ENCODE measurements at places on chromosomes 1 and 21.
A peak's percentile ranks its signal among the peaks of the same experiment; 100 is the strongest.

GRCh38 chr1:154478639-154479038 is 23.4 kb upstream of the TDRD10 start:
- H3K27ac ChIP-seq = no peak overlapping the region
- peaks cover 10% of the 10 kb centered on the region for H3K4me1 ChIP-seq
- no peaks in the 10 kb centered on the region for H3K27me3 ChIP-seq
- H3K4me3 ChIP-seq = no peak overlapping the region
- no peak for DNase-seq
- no peaks in the 10 kb centered on the region for H3K36me3 ChIP-seq

DNA sequence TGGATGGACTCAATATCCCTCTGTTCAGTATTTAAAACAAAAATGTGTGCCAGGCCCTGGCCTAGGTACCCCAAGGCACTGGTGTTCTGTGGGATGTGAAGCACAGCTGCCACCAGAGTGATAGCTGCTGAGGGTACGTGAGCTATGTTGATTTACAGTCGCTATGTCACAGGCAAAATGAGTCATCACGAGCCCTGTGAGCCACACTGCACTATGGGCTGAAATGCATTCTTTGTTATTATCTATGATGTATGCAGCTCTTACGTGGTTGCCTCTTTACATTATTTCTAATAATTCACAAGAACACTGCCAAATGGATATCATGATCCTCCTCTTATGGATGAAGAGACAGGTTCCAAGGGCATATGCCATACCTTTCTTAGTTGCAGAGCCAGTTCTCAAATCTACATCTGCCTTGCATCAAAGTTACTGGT is 2.1 kb downstream of the TEX38 start:
- peaks cover 10% of the 10 kb centered on the region for H3K36me3 ChIP-seq
- no peak overlapping the region for H3K27ac ChIP-seq
- peaks cover 24% of the 10 kb centered on the region for H3K4me1 ChIP-seq
- no peak for DNase-seq

DNA sequence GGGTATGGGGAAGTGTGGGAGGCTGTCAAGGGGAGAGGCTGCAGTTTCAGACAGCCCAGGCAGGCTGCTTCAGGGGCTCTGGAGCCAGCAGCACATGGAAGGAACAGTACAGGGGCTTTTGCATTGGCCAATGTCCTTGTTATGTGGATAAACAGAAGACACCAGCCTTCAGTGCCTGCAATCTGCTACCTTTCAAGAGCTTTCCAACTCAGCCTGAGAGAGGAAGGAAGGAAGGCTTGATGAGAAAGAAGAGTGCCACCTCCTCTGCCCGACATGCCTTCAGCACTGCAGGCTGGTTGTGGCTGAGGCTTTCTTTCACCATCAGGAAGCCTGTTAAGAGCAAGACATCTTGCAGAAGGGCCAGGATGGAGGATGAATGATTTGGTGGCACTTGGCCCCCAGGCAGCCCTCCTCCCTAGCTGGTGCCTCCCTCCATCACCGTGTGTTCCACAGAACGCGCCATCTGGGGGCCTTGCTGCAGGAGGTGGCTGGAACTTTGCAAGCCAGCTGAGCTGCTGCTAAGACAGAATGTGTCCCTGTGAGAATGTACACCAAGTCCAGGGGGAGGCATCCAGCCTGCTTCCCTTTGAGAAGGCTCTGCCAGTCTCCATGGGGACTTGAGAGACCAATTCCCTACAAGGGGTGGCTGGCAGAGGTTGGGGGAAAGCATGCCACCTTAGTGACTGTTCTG is 372.4 kb upstream of the PROX1 start:
- no peak overlapping the region for H3K27ac ChIP-seq
- peaks cover 9% of the 10 kb centered on the region for H3K27me3 ChIP-seq
- DNase-seq = no peak

DNA sequence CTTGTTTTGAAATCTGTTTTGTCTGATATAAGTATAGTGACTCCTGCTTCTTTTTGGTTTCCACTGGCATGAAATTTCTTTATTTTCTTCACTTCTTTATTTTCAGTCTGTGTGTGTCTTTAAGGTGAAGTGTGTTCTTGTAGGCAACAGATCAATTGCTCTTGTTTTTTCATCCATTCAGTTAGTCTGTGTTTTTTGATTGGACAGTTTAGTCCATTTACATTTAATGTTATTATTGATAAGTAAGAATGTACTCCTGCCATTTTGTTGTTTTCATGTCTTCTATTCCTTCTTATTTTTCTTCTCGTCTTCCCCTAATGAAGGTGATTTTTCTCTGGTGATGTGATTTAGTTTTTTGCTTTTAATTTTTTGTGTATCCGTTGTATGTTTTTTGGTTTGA is 487.7 kb upstream of the PBX1 start:
- no peaks in the 10 kb centered on the region for H3K4me1 ChIP-seq
- H3K4me3 ChIP-seq = no peak overlapping the region
- no peaks in the 10 kb centered on the region for H3K36me3 ChIP-seq

DNA sequence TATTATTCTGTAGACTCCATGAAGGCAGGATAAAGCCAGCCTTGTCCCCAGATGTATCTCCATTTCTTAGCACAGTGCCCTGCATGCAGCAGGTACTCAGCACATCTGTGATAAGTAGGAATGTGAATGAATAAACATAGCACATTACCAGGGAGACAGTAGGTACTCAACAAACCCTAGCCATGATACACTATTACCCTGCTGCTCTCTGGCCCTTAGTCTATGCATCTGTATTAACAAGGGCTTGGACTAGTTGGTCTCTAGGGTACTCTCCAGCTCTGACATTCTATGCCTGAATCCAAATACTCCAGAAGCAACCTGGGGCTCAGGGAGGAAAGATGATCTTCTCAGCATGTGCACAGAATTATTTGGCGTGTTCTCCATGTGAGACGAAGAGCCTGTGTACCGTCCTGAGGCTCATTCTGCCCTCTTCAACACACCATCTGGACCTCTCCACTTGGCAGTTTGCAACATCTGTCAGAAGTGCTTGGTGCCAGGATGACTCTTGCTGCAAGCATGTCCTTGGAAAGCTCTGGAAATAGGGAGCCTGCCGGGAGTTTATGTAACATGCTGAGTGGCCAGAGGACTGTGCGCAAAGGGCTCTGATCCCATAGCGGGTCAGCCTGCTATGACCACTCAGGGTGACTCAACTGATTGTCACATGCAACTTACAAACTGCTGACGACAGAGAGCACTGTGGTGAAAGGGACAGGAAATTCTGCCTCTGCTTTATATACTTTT is 228.2 kb upstream of the USP24 start:
- H3K4me3 ChIP-seq = no peak overlapping the region
- H3K27me3 ChIP-seq = peaks cover 44% of the 10 kb centered on the region
- no peak overlapping the region for H3K27ac ChIP-seq
- DNase-seq = no peak
- no peaks in the 10 kb centered on the region for H3K36me3 ChIP-seq

GRCh38 chr1:99282536-99282935 is 18.2 kb downstream of the PLPPR4 start:
- no peak for DNase-seq
- no peaks in the 10 kb centered on the region for H3K27me3 ChIP-seq
- no peaks in the 10 kb centered on the region for H3K36me3 ChIP-seq
- no peak overlapping the region for H3K27ac ChIP-seq
- H3K4me1 ChIP-seq = no peaks in the 10 kb centered on the region

DNA sequence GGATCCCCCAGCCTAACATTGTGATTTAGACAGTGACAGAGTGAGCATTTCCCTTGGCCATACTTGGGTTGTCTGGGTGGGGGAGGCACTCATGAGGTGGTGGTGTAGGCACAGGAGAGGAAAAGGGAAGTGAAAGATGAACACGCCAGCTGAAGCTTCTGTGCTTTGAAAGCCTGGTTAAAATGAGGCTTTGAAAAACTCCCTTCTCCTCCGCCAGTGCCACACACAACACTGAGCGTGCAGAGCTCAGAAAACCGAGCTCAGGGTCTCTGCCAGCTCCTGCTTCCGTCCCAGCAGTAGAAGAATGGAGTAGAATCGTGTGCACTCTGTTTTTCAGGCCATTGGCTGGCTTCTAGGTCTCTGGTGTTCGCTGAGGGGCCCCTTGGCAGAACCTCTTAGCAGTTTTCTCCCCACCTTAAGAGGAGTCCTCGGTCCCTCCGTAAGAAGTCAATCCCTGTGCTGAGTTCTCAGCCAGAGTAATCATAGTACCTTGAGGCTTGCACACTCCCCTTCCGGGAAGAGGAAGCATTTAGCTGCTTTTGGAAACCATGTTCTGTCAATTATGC is 12.9 kb downstream of the PLEKHM2 start:
- DNase-seq = no peak
- peaks cover 8% of the 10 kb centered on the region for H3K36me3 ChIP-seq
- peak overlapping the region; percentile 70 for H3K4me3 ChIP-seq

DNA sequence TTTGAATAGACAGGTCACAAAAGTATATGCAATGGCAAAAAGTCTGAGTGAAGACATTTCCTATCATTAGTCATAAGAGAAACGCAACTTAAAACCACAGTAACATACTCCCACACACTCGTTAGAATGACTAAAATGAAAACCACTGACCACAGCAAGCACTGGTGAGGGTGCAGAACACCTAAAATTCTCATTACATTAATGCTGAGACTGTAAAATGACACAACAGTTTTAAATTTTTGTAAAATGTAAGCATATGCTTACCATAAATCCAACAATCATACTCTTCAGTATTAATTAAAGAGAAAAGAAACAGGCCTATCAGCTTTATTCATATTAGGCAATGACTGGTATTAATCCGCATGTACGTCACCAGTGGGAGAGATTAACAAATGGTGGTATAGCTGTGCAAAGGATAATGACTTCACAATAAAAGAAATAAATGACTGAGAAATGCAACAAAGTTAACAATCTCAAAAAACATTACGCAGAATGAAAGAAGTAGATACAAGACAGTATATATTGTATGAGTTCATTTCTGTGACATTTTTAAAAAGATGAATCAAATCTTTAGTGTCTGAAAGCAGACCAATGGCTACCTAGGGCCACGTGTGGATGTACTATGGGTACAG is 253.5 kb downstream of the AKT3 start:
- H3K4me3 ChIP-seq = peak overlapping the region; percentile 69
- H3K27me3 ChIP-seq = no peaks in the 10 kb centered on the region
- peak overlapping the region; percentile 96 for H3K27ac ChIP-seq
- peaks cover 4% of the 10 kb centered on the region for H3K36me3 ChIP-seq

DNA sequence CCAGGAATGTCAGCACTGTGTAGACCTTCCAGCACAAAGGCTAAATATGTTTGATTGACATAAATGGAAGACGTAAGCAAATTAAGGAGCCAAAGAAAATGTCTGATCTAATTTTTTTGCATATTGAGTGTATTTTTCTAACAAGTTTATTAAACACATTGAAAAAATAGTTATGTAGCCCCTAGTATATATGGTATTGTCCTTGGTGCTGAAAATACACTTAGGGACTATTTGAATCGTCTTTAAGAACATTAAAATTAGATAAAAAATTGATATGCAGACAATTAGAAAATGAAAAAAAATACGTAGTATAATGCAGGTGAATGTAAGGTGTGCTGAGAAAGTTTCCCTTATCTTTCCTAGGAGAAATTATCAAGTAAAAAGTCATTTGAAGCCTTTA is 337.0 kb downstream of the OMA1 start:
- no peak overlapping the region for H3K27ac ChIP-seq
- H3K36me3 ChIP-seq = no peaks in the 10 kb centered on the region
- no peak for DNase-seq
- H3K27me3 ChIP-seq = no peaks in the 10 kb centered on the region

DNA sequence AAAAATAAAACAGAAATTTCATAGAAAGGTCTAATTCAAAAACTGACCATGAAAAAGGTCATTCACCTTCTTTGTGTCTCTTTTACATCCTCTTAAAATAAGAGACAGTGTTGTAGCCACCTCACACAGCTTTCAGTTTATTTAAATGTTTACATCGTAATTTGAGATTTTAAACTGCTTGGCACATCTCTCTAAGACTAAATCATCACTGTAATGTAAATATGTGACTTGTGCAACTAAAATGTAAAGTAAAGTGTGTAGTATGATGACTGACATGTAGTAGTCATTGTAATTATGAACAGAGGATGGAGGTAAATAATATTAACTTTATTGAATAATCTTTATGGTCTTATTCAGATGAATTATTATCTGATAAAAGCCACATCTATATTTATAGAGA is 283.9 kb downstream of the KCNT2 start:
- no peaks in the 10 kb centered on the region for H3K4me1 ChIP-seq
- no peaks in the 10 kb centered on the region for H3K27me3 ChIP-seq
- no peak overlapping the region for H3K27ac ChIP-seq
- H3K4me3 ChIP-seq = no peak overlapping the region

DNA sequence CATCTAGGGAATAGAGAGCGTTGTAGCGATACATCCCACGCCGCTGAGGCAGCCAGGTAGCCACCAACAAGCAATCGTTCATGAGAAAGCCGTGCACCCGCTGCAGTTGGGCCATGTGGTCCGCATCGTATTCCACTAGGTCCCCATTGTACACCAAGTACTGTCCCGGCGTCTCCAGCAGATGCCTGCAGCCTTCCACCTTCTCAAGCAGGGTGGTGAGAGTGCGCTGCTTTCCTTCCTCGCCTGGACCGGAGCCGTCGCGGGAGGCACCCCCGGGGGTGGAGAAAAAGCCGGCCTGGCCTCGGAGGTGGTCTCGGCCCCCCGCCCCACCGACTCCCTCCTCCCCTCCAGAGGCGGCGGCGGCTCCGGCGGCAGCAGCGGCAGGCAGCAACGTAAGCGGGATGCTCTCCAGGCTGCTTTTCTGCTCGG is 595 bp downstream of the EXOC8 start:
- peaks cover 50% of the 10 kb centered on the region for H3K4me1 ChIP-seq
- peak overlapping the region; percentile 99 for H3K27ac ChIP-seq
- H3K4me3 ChIP-seq = peak overlapping the region; percentile 98
- peaks cover 46% of the 10 kb centered on the region for H3K36me3 ChIP-seq

DNA sequence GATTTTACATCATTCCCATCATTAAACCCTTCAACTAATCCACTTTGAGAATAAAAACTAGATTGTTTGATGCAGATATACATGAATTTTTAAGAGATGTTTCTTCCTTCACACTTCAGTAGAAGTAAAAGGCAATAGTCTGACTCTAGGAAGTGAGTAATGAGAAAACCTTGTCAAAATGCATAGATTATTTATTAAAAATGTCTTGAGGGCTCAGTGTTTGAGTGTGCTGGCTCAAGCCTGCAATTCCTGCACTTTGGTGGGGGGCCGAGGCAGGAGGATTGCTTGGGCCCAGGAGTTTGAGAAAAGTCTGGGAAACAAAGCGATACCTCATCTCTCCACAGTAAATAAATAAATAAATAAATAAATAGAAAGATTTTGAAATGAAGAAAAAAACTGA is 177.1 kb downstream of the NEGR1 start:
- H3K4me3 ChIP-seq = no peak overlapping the region
- no peaks in the 10 kb centered on the region for H3K27me3 ChIP-seq
- no peak for DNase-seq

DNA sequence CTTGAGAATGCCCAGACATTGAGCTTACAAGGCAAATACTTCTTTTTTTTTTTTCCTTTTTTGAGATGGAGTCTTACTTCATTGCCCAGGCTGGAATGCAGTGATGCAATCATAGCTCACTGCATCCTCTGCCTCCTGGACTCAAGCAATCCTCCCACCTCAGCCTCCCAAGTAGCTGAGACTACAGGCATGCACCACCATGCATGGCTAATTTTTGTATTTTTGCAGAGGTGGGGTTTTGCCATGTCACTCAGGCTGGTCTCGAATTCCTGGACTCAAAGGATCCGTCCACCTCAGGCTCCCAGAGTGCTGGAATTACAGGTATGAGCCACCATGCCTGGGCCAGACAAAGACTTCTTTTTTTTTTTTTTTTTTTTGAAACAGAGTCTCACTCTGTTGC is 79.1 kb downstream of the NUP210L start:
- DNase-seq = no peak
- no peaks in the 10 kb centered on the region for H3K4me1 ChIP-seq
- no peak overlapping the region for H3K4me3 ChIP-seq

Data from central memory CD8-positive, alpha-beta T cell (primary cell).